Lung microvascular endothelial cell (primary cell): ENCODE measurements at places on chromosomes 5 and 9. TPM values are rescaled to one million over a fixed set of nuclear protein-coding genes. Genes with fewer than 3 reads are reported as not detected.

DNA sequence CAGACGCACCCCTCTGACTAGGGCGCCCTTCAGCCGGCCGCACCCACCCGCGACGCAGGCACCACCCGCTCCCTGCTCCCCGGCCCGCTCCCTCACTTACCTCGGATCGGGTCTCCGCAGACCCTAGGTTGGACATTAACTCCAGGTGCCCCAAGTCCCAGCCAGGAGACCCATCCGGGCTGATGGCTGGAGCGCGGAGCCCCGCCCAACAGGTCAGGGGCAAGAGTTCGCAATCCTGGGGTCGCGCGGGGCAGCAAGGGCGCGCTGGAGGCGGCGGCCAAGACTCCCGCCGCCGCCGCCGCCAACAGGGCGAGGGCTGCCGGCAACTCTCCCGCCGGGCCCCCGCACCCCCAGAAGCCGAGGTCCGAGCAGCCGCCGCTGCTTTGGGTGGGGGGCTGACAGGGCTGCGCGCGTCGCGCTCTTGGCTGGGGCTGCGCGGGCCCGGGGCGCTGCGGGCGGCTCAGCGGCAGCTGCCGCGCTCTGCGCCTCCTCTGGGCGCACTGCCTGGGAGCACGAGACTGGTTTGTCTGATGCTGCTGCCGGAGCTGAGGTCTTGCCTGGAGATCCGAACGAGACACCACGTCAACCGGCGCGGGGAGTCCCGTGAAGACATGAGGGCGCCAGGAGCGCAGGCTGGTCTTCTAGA is at the start of gene GDNF:
TSS of gene GDNF (minus strand) at position 635 of the 646 bp plus-strand sequence. CDS start 5,245 bp downstream, outside the sequence.
- peak; percentile 43 for DNase-seq

- DNase-seq = peak; percentile 48
These were observed 6.1 kb upstream of the AP3B1 start for GRCh38 chr5:78300464-78301045.

- DNase-seq = no peak
These were observed 76.6 kb downstream of the ACTBL2 start for GRCh38 chr5:57405984-57406383.

- DNase-seq = no peak
These were observed 173.5 kb downstream of the FGF1 start for GRCh38 chr5:142512043-142513042.

DNA sequence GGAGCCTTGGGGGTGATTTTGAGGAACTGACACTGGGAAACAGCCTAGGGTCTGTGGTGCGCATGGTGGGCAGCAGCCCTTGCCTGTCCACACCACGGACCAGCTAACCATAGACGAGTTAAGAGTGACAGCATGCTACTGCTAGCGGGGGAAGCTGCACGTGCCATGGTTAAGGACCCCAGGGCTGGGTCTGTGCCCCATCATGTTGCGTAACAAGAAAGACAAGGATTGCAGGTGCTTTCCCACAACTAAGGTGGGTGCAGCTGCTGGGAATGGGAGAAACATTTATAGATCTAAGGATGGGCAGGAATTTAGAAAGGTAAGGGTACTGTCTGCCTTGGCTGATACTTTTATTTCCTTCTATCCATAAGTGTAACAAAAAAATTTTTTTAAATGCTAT is 17.9 kb upstream of the KCNMB1 start:
- DNase-seq = no peak

DNA sequence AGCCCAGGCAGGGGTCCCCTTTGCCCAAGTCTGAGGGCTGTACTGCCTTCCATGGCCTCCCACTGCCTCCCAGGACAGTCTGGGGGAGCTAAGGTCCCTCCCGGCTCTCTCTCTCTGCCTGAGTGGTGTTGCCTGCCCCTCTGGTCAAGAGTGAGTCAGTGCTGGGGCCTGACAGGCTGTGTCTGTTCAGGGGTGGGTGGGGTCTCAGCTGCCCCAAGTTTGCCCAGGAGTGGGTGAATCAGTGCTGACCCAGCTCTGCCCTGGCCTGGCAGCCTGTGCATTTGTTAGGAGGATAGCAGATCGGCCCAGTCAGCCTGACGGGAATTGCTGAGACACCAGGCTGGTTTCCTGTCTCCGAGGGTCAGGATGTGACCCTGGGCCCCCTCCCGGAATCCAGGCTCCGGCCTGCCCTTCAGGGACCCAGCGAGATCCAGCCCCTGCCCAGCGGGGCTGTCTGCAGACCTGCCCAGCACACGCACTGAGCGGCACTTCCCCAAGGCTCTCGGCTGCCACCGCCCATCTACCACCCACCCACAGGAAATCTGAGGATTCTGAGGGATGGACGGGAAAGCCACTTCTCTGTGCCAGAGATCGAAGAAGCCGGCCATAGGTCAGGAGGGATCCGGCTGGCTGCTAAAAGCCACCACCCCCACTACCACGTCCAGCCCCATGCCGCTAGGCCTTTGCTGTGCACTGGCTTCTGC is 15.9 kb downstream of the ENG start:
- peak; percentile 98 for DNase-seq

- DNase-seq = no peak
These were observed 159.9 kb downstream of the MLLT3 start for GRCh38 chr9:20462410-20462809.

HAVCR1 gene
- not detected in 2 replicates for total RNA-seq
